BJ (cell line): ENCODE measurements at places on chromosomes 5 and 9.

DNA sequence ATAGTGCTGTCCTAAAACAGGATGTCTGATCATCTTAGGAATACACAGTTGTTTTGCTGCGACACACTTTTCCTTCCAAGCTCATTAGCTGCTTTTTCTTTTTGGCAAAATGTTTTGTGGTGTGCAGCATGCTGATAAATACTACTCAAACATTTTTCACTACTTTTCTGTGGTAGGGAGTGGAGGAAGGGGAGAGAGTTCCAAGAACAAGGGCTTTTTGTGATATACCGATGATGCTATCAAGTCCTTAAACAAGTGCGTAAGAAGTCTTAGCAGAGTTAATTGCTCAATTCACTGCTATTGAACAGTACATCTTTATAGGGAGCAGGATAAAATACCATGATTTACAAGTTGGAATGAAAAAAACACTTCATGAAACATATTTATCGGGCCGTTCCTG lies 23.6 kb upstream of the TEK start:
- DNase-seq = no peak

- no peak for DNase-seq
These were observed 4.8 kb downstream of the PSIP1 start for GRCh38 chr9:15505921-15506320.

DNA sequence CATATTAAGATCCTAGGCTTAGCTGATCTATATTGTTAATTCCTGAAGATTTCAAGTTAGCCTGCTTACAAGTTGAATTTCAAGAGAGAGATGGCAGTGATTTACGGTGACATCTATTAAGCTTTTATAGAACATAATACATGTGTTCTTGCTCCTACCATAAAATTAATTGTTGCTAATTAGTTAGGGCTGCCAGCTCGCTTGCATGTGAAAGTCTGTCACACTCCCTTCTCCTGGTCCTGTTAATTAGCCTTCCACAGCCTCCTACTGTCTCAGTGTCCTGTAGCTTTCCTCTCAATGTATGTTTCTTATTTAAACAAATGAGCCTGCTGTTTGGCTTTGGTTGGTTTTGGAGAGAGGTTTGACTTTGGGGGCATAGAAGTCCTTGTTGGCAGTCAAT lies 247.2 kb downstream of the NTRK2 start:
- no peak for DNase-seq

DNA sequence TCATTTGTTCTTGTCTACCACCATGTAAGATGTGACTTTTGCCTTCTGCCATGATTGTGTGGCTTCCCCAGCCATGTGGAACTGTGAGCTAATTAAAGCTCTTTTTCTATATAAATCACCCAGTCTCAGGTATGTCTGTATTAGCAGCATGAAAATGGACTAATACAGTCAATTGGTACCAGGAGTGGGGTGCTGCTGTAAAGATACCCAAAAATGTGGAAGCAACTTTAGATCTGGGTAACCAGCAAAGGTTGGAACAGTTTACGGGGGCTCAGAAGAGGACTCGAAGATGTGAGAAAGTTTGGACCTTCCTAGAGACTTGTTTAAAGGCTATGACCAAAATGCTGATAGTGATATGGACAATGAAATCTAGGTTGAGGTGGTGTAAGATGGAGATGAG lies 488.9 kb downstream of the ISL1 start:
- no peak for DNase-seq

- no peak for DNase-seq
These were observed 603.0 kb downstream of the BNC2 start for GRCh38 chr9:16267281-16268066.

GRCh38 chr5:119255571-119256356 lies 100.1 kb upstream of the TNFAIP8 start:
- DNase-seq = no peak

GRCh38 chr9:7523426-7524043 lies 276.0 kb downstream of the DMAC1 start:
- no peak for DNase-seq

DNA sequence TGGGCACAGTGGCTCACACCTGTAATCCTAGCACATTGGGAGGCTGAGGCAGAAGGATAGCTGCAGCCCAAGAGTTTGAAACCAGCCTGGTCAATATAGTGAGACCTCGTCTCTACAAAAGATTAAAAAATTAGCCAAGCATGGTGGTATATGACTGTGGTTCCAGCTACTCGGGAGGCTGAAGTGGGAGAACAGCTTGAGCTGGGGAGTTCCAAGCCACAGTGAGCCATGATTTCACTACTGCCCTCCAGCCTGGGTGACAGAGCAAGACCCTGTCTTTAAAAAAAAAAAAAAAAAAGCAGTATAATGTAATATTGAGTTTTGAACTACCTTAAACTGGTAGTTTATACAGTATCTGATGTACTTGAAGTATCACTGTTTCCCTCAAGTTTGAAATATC lies 358.4 kb downstream of the EBF1 start:
- DNase-seq = no peak

- no peak for DNase-seq
These were observed 297.0 kb downstream of the TRIM32 start for GRCh38 chr9:116984111-116984510.

- no peak for DNase-seq
These were observed 3.3 kb upstream of the SH2D3C start for GRCh38 chr9:127781806-127782205.

DNA sequence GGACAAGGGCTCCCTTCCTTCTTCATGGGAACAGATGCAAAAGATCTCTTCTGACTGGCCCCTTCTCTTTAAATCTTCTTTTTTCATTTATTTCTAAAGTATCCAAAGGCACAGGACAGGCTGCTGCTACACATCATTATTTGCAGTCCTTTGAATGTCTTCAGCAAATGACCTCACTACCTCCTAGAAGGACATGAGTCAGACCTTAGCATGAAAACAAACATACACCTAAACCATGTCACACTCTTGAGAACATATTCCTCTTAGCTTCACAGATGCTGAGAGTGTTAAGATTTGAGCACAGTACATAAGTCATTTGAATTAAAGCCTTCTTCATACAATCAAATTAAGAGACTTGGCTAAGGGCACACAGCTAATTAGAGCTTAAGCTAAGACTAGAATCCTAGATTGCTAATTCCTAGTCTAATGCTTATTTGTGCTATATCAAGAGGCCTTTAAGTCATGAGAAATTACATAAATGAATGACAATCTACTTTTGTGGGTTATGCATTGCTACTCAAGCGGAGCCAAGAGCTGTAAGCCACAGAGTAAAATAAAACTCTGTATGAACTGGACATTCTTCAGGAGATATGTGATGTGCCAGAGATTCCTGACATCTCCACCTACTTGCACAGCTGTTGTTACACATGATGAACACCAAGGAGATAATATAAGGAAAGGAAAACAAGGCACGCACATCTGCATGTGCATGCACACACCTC lies 109.1 kb upstream of the PTGER4 start:
- DNase-seq = peak; percentile 20

- DNase-seq = no peak
These were observed 253.1 kb downstream of the NPR3 start for GRCh38 chr5:32964261-32964660.

- no peak for DNase-seq
These were observed 159.8 kb downstream of the SLF1 start for GRCh38 chr5:94778299-94778698.

DNA sequence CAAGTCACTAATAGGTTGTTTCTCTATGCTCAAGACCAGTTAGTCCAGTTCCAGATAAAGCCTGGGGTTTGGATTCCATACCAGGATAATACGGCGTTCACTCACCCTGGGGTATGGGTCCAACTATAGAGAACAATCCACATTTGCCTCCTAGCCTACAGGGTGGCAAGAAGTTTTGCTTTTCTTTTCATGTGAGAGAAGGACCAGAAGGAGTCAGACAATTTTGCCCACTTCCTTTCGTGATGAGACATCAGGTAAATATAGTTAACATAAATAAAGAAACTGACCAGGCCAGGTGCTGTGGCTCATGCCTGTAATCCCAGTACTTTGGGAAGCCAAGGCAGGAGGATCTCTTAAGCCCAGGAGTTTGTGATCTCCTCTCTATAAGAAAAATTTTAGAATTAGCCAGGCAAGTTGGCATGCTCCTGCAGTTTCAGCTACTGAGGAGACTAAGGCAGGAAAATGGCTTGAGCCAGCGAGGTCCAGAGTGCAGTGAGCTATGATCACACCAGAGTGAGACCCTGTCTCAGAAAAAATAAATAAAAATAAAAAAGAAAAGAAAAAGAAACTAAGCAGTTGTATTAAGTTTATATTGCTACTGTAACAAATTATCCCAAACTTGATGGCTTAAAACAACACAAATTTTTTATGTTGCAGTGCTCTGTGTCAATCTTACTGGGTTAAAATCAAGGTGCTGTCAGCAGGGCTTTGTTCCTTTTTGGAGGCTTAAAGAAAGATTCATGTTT lies 7.5 kb upstream of the REEP5 start:
- DNase-seq = no peak

- DNase-seq = peak; percentile 47
These were observed 173.8 kb downstream of the AUH start for GRCh38 chr9:91187965-91188344.

DNA sequence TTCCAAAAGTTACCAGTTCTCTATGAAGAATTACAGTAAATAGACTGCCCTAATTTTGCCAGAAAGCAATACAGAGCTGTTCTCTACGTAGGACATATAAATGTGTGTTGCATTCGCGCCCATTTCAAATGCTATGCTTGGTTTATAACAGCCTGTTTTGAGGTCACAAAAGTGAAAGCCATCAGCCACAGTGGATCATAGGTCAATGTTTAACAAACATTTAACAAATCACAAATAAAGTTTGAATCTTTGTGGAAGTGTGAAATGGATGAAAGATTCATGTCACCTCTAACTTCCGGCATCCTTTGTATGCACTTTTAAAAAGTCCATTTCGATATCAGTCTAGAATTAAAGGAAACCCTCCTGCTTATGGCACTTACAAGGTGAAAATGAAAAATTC lies 371.3 kb downstream of the GLIS3 start:
- no peak for DNase-seq

DNA sequence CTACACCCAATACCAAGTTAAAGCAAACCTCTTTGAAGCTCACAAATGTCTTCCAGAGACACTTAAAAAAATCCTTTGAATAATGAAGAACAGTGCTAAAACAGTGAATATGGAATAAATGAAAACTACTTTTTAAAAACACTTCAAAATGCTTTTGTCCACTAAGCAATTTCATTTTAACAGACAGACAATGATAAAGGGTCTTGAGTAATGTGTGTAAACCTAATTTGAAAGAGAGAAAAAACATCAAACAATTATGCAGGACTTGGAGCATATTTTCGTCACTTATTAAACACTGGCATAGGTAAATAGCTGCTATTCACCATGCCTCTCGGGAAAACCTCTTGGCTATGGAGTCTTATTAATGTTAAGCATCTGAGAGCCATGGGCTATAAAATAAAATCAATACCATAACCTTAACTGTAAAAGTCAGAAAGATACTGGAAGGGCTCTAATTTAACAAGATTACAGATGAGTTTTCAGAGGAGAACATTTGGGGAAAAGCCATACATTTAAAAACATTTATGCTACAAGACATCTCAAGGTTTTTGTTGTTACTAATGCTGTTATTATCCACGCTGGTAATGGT lies 177.8 kb downstream of the NFIB start:
- no peak for DNase-seq

- DNase-seq = no peak
These were observed at the start of gene DMRT1 for GRCh38 chr9:841371-842209. Gene DMRT1, plus strand, starts transcription at chr9:841697. Its CDS starts 142 bp downstream, at chr9:841839.

DNA sequence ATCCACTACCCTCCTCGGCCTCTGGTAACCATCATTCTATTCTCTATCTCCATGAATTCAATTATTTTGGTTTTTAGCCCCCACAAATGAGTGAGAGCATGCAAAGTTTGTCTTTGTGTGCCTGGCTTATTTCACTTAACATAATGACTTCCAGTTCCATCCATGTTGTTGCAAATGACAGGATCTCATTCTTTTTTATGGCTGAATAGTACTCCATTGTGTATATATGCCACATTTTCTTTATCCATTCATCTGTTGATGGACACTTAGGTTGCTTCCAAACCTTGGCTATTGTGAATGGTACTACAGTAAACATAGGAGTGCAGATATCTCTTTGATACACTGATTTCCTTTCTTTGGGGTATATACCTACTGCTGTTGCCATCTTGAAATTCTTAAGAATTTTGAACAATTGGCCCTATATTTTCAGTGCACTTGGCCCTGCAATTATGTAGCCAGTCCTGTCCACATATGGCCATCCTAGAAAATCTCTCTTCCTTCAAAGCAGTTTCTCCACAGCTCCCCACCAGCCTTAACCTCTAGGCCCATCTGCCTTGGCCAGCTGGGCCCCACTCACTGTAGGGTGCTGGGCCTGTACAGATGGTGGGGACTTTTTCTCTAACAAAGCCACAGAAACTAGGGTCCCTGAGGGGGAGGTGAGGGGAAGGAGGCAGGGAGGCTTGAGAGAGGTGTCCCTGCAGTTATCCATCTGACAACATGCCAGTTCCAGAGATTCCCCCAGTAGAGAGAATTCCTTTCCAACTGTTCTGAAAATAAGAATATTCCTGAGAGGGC lies 81.9 kb upstream of the LHFPL2 start:
- DNase-seq = no peak

DNA sequence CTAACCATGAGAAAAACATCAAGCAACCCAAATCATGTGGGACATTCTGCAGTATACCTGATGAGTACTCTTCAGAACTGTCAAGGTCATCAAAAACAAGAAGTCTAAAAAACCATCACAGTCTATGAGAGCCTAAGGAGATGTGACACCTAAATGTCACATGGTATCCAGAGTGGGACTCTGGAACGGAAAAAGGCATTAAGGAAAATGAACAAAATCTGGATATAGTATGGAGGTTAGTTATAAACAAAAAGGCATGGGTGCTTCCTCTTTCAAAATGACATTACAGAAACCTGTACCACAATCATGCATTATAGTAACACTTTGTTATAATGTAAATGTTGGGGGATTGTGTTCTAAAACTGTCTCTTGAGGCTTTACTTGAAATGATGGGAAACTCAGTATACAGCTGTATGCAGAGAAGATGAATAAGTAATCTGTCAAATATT lies 47.4 kb downstream of the PRKACG start:
- DNase-seq = no peak

DNA sequence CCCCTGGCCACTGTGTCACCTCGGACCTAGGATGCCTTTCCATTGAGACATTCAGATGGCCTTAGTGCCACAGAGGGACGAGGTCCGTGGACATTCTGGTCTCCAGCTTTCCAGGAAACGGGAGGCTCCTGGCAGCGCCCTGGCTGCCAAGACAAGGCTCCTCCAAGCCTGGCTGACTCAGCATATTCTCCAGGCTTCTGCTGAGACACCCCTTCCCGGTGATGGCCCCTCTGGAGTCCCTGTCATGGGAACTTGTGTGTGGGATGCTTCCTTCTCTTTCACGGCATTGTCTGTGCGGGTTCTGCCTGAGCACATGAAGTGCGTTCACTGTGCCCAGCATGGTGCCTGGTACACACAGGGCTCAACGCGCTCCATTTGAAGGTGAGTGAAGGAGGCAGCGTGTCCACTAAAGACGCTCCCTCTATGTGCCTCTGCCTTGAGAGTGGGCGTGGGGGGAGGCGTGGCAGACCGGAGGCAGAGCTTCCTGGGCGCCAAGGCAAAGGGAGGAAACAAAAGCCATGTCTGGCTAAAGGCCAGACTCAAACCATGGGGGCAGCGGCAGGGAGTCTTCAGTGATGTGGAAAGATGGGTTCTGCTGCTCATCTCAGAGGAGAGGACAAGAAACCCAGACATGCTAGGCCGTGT lies 46.4 kb upstream of the PRRC2B start:
- no peak for DNase-seq

GRCh38 chr5:170623576-170624181 lies 119.9 kb downstream of the KCNIP1 start:
- DNase-seq = no peak
